ENCODE measurements at places on chromosomes 1 and 21. TPM values are rescaled to one million over a fixed set of nuclear protein-coding genes. Genes with fewer than 3 reads are reported as not detected.

DNA sequence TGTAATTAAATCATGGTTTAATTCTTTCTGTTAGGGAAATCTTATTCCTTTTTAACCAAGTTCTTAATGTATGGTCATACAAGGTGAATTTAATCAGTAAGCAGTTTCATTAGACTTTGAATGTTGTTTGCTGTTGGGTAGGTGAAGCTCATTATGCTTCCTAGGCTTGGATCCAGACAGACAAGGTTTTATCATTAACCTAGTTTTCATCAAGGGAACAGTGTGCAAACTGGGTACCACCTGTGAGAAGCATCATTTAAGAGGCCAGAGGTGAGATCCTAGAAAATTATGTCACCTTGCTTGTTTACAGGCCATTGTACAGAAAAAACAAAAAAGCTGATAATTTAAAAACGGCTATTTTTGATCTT lies 130.1 kb downstream of the RYR2 start:
- DNase-seq, result no peak

DNA sequence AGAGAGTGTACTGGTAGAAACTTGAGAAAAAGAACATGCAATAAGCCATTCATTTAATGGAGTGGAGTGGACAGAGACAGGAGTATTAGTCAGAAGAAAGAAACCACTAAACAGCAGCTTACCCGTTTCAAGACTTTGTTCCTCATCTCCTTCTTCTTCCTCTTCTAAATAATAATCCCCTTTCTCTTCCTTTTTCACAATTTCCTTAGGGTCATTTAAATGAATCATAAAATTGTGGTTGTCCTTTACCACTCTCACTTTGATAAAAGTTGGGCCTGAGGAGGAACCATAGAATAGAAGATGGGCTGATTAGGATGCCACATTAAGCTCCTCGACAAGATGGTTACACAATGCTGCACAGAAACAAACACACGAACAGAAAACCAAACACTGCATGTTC lies 109.6 kb downstream of the WDR3 start:
- DNase-seq, result no peak

DNA sequence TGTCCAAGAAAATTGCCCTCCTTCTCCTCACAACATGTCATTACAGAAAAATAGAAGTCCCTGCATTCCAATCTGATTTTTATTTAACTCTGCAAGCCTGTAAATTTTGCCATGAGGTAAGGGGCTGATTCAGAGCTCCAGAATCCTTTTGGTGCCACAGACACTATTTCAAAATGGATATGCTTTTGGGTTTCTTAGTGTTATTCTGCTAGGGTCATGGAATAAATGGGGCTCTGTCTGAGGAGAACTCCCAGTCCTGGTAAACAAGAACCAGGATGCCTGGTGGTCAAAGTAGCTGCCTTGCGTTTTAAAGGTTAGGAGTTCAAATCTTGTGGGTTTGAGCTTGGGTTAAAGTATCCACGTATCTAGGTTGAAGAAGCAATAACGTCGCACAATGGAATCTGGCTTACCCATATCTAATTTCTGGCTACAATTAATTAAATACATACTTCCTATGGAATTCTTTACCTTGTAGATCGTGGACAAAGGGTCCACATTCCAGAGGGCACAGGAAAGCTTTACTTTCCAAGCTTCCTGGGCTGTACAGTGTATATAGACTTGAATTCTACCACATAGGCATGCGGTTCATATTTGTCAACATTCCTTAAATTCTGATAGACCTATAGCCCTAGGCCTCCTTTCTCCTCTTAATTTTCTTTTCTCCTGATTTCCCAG lies 98.0 kb upstream of the CDC42BPA start:
- no peak for DNase-seq

DNA sequence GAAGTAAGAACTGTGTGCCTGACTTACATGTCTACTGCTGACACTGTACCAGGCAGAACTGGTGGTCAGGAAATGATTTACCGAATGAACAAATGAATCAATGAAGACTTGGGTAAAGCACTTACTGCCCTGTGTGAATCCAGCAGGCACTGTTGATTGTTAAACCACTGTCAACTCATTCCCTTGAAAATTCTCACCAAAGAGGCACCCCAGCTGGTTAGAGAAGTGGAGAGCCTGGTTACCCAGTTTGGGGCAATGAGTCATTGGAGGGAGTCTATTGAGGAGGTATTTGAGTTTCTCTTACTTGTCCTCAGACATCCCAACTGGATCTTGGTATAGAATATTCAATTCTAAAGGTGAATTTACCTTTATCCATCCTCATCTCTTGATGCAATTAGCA lies 34.2 kb downstream of the JUN start:
- no peak for DNase-seq

GRCh38 chr1:225746361-225747179 lies 31.1 kb upstream of the SRP9 start:
- no peak for DNase-seq

DNA sequence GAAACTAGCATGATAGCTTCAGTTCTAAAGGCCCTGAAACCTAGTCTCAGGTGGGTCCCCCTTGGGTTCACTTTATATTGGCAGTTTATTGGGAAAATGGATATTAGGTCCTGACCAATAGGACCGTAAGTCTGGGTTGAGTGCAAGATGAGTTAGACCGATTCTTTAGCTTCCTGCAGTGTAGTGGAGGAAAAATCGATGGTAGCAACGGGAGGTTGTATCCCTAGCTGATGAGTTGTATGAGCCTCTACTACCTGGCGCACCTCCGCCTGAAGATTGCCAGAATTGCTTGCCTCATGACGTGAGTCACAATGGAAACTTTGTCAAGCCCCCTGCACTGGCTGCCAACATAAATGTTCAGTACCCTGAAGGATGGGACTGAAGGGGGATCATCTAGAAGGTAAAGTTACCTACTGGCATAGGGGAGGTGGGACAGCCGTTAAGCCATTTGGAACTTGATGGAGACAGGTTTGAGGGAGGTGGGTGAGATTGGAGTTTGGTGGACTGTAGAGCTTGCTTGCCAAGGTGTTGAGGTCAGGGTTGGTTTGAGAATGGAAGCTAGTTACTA lies 3.9 kb downstream of the RCC1 start:
- no peak for DNase-seq

- DNase-seq, result no peak
Measured at GRCh38 chr1:81832573-81832972, 31.8 kb downstream of the ADGRL2 start.

DNA sequence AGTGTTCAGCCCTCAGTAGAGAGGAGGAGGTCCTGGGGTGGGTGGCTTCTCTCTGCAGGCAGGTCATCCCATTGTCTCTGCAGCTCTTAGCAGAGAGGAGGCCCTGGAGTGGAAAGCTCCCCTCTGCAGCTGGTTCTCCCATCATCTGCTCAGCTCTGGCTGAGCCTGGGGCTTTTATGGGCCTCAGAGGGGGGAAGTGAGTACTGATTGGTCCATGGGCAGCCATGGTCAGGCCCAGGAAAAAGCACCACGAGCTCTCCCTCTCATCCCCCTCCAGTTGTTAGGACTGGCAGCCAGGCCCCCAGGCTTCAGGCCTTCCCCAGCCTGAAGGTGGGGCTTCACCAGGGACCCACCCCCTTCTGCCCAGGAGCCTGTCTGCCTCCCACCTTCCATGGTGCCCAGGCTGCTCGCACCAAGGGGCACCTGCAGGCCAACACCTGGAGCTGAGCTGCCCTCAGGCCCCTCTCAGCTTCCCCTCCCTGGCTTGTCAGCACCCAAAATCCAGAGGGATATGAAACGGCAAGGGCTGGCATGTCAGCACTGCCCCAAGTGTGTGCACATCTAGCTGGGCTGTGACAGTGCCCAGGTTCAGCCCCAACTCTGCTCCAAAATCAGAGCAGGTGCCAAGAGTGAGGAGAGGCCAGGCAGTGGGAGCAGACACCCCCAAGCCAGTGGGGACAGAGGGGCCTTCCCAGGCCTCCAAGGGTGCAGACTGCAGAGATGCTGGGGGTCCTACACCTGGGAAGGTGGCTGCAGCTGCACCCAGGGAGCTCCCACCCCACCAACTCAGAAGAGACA lies 449.0 kb downstream of the MATN1 start:
- no peak for DNase-seq

GRCh38 chr1:20654104-20654690 lies 7.0 kb downstream of the DDOST start:
- no peak for DNase-seq

CAMK1G gene
- polyA plus RNA-seq, result not detected

DNA sequence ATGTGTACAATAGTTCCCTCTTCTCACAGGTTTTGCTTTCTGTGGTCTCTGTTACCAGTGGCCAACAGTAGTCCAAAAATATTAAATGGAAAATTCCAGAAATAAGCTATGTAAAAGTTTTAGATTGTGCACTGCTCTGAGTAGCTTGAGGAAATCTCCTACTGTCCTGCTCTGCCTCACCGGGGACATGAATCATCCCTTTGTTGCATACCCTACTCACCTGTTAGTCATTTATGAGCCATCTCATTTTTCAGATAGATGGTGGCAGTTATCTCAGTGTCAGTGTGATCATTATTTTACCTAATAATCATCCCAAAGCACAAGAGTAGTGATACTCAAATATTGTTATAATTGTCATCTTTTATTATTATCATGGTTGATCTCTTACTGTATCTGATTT lies 688.1 kb downstream of the PLA2G4A start:
- DNase-seq, result no peak

GRCh38 chr1:174990382-174990999 lies 9.3 kb upstream of the CACYBP start:
- DNase-seq, result peak; percentile 47

DDR2 gene
- not detected for polyA plus RNA-seq

DNA sequence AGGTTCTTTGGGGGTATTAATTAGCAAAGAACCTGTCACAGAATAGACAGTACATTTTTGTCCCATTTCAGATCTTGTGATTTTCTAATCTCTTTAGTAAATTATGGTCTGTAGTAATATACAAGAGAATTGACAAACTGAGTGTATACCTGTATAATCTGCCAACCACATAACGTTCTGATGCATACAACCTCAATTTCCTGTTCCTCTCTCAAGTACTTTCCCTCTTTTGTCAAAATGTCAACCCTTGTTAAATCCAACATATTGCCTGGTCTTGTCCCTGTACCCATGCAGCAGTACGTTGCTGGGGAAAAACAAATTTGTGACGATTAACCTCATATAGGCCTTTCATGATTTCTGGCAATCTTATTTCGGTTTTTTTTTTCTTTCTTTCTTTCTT lies 1.1 kb downstream of the ARV1 start:
- no peak for DNase-seq

TFF2 gene
- not detected for polyA plus RNA-seq

OPTC gene
- not detected for polyA plus RNA-seq

- DNase-seq, result no peak
Measured at GRCh38 chr1:68199603-68200002, 32.7 kb downstream of the WLS start.

ZBTB8B gene
- not detected for polyA plus RNA-seq

HUNK gene
- polyA plus RNA-seq, result not detected

TIMM17A gene
- 42.9 TPM for polyA plus RNA-seq

DNA sequence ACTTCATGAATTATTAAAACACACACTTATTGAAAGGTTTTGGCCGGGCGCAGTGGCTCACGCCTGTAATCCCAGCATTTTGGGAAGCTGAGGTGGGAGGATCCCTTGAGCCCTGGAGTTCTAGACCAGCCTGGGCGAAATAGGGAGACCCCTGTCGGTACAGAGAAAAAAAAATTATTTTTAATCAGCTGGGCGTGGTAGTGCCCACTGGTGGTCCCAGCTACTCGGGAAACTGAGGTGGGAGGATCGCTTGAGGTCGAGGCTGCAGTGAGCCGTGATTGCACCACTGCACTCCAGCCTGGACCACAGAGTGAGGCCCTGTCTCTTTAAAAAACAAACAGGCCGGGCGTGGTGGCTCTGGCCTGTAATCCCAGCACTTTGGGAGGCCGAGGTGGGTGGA lies 1.7 kb downstream of the GABPB2 start:
- no peak for DNase-seq

- no peak for DNase-seq
Measured at GRCh38 chr1:19311503-19311930, 427 bp downstream of the AKR7A2 start.

HSPB7 gene
- not detected for polyA plus RNA-seq

SPATA6 gene
- not detected for polyA plus RNA-seq

DNA sequence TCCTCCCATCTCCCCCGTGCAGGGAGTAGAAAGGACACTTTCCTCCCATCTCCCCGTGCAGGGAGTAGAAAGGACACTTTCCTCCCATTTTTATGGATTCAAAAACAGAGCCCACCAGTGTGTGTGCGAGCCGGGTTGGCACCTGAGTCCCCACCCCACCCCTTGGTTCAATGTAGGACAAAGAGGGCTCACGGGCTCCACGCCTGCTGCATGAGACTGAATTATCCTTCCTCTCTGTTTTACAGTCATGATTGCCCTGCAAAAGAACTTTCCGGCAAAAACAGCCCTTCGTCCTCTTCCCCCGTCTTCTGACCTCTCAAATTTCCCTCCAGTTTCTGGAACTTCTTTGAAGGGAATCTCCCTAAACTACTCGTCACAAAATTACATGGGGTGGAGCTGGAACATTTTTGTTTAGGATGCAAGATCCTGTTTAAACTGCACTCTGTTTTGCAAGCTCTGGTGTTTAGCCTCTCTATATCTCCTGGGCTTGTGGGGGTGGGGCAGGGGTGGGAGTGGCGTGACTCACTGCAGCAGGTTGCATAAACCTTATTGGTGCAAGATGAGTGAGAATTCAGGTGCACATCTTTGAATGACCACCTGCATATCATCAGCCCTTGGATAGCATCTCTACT lies 99.8 kb downstream of the PSMG1 start:
- no peak for DNase-seq

PLPPR4 gene
- polyA plus RNA-seq, result not detected

GRCh38 chr1:203340112-203340790 lies 10.7 kb downstream of the FMOD start:
- peak; percentile 55 for DNase-seq

CASQ2 gene
- polyA plus RNA-seq, result not detected

DNA sequence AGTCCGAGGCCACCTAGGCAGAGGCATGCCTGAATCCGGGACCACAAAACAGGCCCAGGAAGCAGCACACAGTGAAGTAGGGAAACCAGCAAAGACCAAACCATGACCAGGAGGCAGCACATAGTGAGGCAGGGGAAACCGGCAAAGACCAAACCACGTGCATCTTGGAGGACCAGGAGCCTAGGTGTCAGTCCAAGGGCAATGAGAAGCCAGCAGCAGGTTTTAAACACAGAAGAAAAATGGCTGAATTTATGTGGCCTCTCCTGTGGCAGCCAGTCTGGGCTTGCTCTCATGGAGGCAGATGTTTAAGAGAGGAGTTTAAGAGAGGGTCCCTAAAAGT lies 42.5 kb downstream of the NPHP4 start:
- no peak for DNase-seq

DNA sequence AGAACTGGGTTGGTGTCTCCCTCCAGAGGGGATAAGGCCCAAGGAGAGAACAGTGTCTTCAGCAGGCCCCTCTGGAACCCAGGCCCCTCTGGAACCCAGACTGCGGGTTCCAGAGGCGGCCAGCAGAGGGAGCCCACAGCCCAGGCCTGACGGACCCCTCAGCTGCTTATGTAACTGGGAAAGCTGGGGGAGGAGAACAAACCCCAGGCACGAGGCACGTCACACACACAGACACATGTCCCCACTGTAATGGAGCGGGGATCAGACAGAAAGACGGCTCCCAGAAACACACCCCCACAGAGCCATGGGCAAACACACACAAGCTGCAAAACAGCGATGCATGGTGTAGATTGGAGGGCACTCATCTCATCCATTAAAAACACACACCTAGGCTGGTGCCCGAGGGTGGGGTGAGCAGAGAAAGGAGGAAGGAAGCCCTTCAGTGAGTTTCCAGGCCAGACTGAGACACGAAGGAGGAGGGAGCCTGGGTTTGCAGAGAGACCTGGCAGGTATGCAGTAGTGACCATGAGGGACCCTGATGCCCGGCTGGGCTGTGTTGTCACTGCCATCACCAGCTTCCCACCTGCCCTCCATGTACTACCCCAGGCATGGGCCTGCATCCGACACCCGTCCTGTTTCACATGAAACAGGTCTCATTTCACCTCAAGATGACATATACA lies 2.8 kb upstream of the IGSF8 start:
- DNase-seq, result peak; percentile 59

NBPF6 gene
- polyA plus RNA-seq, result not detected

ATP8B2 gene
- polyA plus RNA-seq, result 8.5 TPM
